ENCODE measurements at places on chromosomes 6 and 20.
A peak's percentile ranks its signal among the peaks of the same experiment; 100 is the strongest.

- DNase-seq = no peak
Measured at GRCh38 chr6:126720304-126720703, 380.4 kb downstream of the CENPW start.

DNA sequence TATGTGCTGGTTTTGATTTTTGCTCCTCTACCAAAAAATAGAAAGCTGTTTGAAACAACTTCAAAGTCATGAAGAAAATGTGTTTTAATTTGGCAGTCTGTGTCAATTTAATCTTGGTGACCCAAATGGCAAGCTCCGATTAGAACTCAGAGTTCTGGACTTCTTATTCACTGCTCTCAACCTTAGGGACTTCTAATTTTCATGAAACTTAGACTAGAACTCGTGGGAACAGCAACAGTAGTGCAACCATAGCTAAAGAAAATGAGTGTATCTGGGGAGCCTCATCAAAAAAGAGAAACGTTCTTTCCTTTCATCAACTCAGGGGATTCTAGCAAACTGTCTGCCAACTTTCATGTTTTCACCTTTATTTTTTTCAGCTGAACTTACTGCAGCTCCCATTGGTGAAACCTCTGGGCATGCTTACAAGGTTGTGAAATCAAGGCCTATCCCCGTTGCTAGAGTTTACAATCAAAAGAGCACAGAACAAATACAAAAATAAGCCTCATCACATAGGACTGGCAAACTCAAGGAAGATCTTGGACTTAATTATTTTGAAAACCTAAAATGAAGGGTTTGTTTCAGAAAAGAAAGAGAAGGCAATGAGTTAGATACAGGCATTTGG lies 114.0 kb upstream of the HSF2 start:
- no peak for DNase-seq

GRCh38 chr20:32493356-32493755 lies 91.8 kb downstream of the NOL4L start:
- no peak for DNase-seq

- DNase-seq = no peak
Measured at GRCh38 chr6:160253714-160254113, 4.9 kb downstream of the SLC22A2 start.

DNA sequence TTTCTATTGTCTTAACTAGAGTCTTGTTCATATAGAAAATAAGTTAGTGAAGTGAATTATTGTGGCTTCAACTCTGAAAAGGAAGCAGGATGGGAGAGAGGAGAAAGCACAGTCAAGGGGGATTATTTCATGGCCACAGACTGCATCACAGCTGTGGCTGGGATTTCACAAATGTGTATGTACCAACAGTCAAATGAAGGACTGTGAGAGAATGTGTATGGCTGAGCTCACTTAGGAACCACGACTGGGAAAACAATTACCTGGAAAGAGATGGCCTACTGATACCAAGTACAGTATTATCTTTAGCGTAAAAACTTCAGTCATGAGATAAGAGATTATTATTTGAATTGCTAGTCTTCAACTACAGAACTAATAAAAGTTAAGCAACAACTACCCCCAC lies 54.9 kb downstream of the SESN1 start:
- DNase-seq = no peak

GRCh38 chr6:158437571-158437970 lies 122.3 kb upstream of the TMEM181 start:
- DNase-seq = no peak

- DNase-seq = no peak
Measured at GRCh38 chr6:112149236-112149635, 61.8 kb downstream of the FAM229B start.

GRCh38 chr6:1197309-1197708 lies 114.6 kb upstream of the FOXQ1 start:
- DNase-seq = no peak

- DNase-seq = no peak
Measured at GRCh38 chr6:35370124-35370741, 27.9 kb downstream of the PPARD start.

- DNase-seq = no peak
Measured at GRCh38 chr20:46139266-46139889, 21.3 kb downstream of the CD40 start.

- DNase-seq = no peak
Measured at GRCh38 chr6:140858381-140858971, 1274.2 kb upstream of the GJE1 start.

DNA sequence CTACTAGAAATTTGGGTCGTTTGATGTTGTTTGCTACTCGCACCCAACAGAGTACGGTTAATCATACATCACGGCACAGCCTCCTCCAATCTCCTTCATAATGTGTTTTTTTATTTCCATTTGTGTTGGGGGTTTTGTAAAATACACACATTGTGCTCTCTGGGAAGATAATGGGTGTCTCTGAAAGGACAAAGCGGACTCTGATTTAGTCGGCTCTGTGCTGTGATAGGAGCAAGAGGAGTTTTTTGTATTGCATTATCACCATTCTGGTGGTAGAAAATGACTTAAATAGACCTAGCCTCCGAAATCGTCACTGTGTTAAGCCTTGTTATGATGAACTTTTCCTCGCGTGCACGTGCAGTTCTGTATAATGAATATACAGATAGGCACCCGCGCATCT lies 196.3 kb downstream of the CDH4 start:
- DNase-seq = no peak

GRCh38 chr6:99611148-99611547 lies 4.5 kb downstream of the PRDM13 start:
- no peak for DNase-seq

- DNase-seq = no peak
Measured at GRCh38 chr6:135097172-135097571, 42.5 kb upstream of the HBS1L start.

DNA sequence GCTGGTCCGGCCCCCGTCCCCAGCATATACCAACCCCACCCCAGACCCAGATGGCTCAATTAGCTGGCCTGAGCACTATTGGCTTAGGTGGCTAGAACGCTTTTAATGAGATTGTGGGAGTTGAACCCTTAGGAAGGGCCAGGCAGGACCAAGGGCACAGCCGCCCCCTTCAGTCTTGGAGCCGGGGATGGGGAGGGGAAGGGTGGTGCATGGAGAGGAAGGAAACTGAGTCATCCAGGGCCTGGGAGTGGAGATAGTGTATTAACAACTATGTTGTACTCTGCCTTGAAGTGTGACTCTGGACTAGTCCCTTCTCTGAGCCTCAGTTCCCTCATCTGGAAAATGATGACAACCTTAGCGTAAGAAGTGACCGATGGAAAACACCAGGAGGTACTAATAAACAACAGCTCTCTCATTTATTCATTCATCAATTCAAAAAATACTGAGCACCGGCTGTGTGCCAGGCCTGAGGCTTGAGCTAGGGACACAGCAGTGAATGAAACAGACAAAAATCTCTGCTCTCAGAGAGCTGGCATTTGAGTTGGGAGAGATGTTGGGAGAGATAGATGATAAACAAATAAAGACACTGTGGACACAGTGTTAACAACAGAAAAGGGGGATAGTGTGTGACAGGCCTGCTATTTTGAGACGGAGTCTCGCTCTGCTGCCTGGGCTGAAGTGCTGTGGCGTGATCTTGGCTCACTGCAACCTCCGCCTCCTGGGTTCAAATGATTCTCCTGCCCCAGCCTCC lies 11.5 kb downstream of the PEDS1 start:
- DNase-seq = no peak

GRCh38 chr20:33561692-33562601 lies 72.1 kb downstream of the CBFA2T2 start:
- DNase-seq = peak; percentile 97

- DNase-seq = no peak
Measured at GRCh38 chr6:126148853-126149252, 162.5 kb downstream of the TRMT11 start.

DNA sequence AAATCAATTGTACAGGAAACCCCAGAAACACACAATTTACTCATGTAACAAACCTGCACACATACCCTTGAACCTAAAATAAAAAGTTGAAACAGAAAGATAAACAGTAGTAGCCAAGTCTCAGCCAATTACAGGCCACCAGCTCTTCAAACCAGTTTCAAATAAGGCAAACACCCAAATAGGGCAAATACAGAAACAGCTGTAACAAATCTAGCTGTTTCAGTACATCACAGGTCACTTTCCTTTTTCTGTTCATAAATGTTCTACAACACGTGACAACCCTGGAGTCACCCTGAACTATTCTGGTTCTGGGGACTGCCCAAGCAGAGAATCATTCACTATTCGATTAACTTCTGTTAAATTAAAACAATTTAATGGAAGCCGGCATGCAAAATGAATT lies 329.0 kb downstream of the GJA1 start:
- DNase-seq = no peak

GRCh38 chr20:33933469-33933909 lies 60.2 kb upstream of the RALY start:
- peak; percentile 68 for DNase-seq

DNA sequence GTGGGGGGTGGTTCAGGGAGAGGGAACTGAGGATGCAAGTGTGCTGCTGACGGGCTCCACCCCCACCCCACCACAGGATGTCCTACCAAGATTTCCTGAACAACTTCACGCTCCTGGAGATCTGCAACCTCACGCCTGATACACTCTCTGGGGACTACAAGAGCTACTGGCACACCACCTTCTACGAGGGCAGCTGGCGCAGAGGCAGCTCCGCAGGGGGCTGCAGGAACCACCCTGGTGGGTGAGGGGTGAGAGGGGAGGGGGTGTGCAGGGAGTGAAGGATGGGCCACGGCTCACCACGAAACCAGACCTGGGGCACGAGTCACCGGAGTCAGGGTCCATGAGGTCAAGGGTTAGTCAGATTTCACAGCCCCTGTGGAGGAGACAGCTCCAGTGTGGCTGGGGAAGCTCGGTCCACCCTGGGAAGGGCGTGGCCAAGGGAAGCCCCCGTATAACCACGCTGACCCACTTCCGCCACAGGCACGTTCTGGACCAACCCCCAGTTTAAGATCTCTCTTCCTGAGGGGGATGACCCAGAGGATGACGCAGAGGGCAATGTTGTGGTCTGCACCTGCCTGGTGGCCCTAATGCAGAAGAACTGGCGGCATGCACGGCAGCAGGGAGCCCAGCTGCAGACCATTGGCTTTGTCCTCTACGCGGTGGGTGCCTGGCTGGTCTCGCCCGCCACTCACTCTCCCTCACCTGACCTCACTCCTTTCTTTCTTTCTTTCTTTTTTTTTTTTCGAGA lies 18.3 kb downstream of the CAPN11 start:
- DNase-seq = no peak

DNA sequence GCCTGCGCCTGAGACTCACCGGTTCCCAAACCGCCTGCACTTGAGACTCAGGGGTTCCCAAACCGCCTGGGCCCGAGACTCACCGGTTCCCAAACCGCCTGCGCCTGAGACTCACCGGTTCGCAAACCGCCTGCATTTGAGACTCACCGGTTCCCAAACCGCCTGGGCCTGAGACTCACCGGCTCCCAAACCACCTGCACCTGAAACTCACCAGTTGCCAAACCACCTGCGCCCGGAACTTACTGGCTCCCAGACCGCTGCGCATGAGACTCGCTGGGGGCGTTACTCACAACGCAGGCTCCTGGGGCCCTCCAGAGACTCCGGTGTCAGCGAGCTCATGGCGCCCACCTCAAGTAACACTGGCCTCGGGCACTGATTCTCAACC lies 90.2 kb downstream of the DACT2 start:
- DNase-seq = no peak

- DNase-seq = no peak
Measured at GRCh38 chr6:167053895-167054530, 54.8 kb downstream of the CEP43 start.

GRCh38 chr6:134318974-134319281 lies 1.0 kb upstream of the SGK1 start:
- DNase-seq = no peak

DNA sequence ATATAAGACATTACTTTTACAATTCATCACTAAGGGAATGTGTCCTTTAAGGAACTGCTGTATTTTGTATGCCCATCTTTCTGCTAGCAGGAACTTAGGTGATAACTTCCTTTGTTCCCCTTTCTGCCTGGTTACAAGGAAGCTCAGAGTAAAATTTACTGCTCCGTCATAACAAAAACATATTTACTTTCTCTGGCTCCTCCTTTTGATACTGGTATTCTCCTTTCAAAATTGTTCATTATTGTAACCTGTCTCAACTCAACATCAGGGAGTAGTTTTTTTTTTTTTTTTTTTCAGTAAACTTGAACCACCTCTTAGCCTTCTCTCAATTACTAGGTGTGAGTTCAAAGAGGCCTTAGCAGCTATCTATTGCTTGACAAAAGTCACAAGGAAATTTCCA lies 37.1 kb downstream of the RIPOR2 start:
- no peak for DNase-seq

DNA sequence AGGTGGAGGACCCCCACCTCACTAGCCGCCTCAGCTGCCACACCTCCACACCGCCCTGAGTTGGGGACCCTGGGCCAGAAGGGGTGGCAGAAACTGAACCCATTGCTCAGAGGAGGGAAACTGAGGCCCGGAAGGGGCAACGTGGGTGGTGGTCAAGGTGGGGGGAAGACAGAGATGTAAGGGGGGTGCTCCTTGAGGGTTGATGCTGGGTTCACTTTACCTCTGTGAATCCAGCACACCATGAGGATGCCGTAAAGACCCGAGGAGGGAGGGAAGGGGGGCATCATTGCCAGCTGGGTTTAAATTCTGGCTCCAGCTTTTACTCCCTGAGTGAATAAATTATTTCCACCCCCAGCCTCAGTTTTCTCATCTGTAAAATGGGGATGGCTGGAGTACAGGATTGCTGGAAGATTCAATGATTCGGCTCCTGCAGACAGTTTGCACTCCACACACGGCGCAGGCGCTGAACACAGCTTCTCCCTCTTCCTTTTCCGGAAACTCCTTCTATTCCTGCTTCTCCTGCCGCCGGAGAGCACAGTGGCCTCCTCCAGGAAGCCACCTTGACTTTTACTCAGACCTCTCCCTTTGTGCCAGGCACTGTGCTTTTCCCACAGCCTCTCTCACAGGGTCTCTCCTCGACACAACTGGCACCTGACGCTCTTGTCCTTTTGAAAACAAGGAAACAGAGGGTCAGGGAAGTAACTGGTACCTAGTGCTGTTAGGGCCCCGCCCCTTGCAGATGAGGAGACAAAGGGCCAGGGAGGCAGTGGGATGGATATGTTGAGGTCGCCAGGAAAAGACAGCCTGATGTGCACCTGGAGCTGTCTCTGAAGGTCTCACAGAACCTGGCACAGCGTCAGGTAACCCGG lies 59.4 kb downstream of the UBE2V1 start:
- no peak for DNase-seq

DNA sequence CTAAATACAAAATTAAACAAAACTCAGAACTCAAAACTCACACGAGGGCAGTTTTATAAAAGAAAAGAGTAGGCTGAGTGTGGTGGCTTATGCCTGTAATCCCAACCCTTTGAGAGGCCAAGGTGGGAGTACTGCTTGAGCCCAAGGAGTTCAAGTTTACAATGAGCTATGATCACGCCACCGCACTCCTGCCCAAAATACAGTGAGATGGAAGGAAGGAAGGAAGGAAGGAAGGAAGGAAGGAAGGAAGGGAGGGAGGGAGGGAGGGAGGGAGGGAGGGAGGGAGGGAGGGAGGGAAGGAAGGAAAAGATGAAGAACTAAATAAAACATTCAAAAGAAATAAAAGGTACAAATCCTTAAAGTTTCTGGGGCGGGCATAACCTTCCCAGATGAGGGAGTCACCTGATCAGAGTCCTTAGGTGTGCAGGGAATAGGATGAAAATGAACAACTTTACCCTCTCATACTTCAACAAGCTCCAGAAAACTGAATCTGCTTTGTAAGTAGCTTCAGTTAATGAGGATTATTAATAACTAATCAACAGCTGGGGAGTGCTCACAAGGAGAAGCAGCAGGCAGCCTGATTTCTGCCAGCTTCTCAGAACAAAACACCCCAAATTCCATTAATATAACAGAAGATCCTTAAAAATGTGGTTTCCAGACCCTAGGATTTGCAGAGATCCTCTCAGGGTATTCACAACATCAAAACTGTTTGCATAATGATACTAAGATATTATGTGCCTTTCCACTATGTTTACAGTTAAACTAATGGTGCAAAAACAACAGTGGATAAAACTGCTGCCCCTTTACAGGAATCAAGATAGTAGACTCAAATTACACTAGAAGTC lies 21.8 kb downstream of the LMBRD1 start:
- DNase-seq = no peak

All from G401 (cell line).